ENCODE measurements at places on chromosomes 6 and 20. TPM values are rescaled to one million over a fixed set of nuclear protein-coding genes. Genes with fewer than 3 reads are reported as not detected.

LY86 gene
- 2.2 TPM for total RNA-seq

TRIM10 gene
- not detected for total RNA-seq

NNAT gene
- 8.8 TPM for total RNA-seq

ADAM33 gene
- 105 TPM for total RNA-seq

GRCh38 chr20:38294076-38294591 is 9.8 kb upstream of the BPI start:
- no peak for ATAC-seq

IL17A gene
- total RNA-seq: not detected

- ATAC-seq: no peak
These were observed 197.5 kb downstream of the FRK start for GRCh38 chr6:115863211-115863610.

DNA sequence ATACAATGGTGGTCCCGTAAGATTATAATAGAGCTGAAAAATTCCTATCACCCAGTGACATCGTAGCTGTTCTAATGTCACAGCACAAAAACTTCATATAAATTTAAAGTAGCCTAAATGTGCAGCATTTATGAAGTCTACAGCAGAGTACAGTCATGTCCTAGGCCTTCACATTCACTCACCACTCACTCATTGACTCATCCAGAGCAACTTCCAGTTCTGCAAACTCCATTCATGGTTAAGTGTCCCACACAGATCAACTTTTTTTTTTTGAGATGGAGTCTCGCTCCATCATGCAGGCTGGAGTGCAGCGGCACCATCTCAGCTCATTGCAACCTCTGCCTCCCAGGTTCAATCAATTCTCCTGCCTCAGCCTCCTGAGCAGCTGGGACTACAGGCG is 20.9 kb upstream of the KCNG1 start:
- no peak for ATAC-seq

ECT2L gene
- total RNA-seq: not detected

LPA gene
- total RNA-seq: not detected

- no peak for ATAC-seq
These were observed 23.2 kb downstream of the CTCFL start for GRCh38 chr20:57501461-57502335.

TMEM200A gene
- total RNA-seq: 0.64 TPM

ASIP gene
- total RNA-seq: not detected

DNA sequence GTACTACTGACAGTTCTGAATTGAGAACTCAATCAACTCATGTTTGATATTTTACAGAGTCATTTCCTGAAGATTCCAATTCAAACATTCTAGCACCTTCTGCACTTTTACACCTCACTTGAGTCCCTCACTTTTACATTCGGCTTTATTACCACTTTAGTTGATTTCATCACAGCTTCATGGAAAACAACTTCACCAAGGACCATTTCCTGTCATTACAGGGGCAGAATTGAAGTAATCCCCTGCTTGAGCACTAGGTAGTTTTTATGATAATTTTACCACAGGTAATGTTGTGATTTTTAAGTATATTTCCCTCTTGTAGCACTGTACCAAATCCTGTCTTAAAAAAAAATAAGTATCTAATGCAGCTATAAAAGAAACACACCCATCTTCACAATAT is 312.9 kb downstream of the BTBD9 start:
- no peak for ATAC-seq
